ENCODE measurements at places on chromosomes 7 and 10.

GRCh38 chr10:131199646-131200045 is 111.9 kb downstream of the TCERG1L start:
- no peak for DNase-seq

- DNase-seq = no peak
Observed at GRCh38 chr10:31215052-31215451, 104.0 kb upstream of the ZEB1 start.

DNA sequence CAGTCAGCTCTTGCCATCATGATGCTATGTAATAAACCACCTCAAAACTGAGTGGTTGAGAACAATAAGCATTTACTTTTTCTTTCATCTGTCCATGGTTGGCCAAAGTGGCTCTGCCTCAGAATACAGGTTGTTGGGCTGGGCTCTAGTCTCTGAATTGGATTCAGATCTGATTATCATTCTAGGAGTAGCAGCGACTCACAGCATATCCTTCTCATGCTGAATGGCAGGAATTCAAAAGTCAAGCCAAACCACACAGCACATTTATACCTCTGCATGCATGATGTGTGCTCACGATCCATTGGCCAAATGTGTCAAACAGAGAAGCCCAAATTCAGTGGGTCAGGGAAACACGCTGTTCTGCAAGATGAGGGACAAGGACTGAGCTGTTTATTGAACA is 13.6 kb upstream of the GALNT11 start:
- DNase-seq = no peak

- no peak for DNase-seq
Observed at GRCh38 chr10:65751896-65752295, 1173.9 kb upstream of the LRRTM3 start.

DNA sequence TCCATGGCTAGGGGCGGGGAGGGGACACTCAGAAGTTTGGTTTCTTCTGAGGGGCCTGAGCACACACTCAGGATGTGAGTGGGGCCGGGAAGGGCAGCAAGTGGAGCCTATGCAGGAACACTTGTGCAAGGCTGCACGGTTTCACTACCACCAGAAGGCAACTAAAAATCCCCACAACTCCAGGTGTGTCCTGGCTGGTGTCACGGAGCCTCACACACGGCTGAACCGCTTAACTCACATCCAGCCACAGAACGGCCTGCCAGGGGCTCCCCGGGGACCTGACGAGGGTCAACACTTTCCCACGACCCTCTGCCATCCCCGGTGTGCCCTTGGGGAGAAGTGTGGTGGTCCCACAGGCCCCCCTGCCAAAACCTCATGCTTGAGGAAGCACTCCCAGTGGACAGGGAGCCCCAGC is 173.9 kb downstream of the ELFN1 start:
- no peak for DNase-seq

DNA sequence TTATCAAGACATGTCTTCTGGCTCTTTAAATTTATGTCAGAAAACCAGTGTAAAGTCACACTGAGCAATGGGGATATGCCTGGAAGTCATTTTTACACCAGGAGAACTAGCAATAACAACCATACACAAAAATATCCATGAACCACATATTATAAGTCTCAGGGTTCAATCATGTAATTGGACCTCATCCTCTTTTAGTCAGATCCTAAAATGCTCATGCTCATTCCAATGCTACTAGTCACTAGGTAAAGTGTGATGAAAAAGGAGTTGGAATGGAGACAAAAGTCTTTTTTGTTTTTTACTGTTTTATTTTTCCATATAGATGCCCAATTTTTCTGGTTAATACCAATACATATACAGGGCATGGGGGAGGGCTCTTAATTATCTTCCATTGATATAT is 306.1 kb downstream of the DGKB start:
- DNase-seq = no peak

DNA sequence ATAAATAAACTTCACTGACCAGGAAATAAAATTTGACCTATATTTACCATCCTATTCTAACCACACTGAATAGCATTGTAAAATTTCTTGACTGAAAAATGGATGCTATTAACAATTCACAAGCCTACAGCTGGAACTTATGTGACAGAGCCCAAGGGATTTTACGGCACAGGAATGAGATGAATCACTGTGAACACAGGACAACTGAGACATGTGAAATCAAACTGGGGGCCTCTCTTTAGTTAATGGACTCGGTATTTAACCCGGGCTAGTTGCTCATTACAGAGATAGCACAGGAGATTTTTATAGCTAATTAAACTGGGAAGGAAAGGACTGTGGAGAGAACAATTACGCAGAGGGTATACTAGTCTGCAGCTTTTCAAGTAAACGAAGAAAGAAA is 100.6 kb downstream of the MICU1 start:
- no peak for DNase-seq

- no peak for DNase-seq
Observed at GRCh38 chr7:151378011-151378410, 31.8 kb downstream of the WDR86 start.

GRCh38 chr10:4770801-4771553 is 55.0 kb upstream of the AKR1E2 start:
- DNase-seq = no peak

DNA sequence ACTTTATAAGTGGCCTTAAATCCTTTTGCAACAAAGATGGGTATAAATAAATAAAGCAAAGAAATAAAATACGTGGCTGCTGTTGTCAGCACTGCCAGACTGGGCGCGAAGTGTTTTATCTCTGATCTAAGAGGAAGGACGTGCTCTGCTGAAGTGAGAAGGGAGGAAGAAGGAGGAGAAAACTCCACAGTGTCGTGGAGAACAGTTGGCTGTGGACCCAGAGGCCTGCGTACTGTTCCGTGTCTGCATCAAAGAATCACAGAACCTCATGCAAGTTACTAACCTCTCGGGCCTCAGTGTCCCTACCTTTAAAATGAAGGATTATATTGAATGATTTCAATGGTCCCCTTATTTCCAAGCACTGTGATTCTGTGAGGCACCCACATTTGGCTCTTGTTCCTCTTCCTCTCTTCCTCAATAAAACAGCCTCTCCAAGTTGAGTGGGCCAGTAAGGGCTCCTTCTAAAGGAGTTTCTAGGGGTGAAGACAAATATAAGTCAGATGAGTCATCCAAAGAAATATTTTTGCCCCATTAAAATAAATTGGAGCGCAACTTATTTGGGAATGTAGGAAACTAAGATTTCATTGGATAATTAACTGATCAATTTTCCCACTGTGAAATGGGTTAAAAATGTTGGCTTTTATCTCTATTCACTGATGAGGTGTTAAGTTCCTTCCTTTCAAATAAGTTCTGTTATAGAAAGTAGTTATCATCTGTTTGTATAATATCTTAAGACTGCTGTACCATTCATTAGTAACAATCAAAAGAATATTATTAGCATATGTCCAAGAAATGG is 126.9 kb upstream of the EFCAB10 start:
- DNase-seq = no peak

DNA sequence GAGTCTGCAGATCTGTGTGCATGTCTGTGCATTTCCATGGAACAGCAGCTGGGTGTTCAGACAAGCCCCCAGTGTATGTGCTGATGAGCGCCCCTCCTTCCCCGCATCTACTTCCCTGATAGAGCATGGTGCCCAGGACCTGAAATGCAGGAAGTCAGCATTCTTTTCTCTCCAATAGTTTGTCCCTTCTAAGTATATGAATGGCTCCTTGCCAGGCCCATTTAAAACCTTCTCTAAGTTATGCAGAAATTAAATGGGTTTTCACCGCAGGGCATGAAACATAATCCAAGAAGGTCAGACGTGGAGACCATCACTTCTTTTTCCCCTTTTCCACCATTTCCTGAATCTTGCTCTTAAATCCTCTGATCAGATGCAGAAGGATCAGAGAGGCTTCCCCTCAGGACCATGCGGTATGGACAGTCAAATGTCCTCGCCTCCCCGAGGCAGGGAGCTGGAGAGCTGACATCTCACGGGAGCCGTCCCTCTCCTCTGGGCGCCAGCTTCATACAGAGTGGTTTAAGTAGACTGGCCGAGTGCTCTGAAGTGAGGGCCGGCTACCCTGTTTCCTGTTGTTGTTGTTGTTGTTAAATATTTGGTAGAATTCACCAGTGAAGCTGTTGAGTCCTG is 155.3 kb downstream of the C10orf105 start:
- no peak for DNase-seq

DNA sequence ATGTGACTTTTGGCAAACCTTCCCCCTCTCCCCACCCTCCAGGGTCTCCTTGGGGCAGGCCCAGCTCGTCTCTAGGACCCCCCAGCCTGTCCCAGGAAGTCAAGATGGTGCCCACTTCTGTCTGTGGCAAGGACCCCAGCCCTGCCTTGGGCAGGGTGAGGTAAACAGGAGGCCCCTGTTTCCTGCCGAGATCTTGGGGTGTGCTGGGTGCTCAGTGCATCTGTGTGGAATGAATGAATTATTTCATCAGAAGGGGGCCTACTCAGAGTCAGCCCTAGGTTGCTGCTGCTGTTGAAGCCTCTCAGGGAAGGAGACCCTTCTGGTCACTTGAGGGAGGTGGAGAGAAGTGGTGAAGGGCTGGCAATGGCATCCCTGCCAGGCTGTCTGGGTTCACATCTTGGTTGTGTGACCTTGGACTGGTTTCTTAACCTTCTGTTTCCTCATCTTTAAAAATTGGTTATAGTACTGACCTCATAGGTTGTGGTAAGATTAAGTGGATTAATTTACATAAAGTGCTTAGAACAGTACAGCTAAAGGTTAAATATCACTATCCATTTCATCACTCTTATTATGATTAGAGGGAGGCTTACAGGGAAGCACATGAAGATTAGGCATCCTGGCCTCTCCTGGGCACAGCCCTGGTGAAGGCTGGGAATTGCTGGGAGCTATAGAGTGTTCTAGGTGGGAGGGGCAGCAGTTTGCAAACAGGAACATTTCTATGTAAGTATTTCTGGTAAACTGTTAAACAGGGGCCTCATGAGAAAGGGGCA is 67.7 kb downstream of the ZMIZ1 start:
- DNase-seq = no peak

- no peak for DNase-seq
Observed at GRCh38 chr10:43044448-43044921, 32.4 kb upstream of the RET start.

DNA sequence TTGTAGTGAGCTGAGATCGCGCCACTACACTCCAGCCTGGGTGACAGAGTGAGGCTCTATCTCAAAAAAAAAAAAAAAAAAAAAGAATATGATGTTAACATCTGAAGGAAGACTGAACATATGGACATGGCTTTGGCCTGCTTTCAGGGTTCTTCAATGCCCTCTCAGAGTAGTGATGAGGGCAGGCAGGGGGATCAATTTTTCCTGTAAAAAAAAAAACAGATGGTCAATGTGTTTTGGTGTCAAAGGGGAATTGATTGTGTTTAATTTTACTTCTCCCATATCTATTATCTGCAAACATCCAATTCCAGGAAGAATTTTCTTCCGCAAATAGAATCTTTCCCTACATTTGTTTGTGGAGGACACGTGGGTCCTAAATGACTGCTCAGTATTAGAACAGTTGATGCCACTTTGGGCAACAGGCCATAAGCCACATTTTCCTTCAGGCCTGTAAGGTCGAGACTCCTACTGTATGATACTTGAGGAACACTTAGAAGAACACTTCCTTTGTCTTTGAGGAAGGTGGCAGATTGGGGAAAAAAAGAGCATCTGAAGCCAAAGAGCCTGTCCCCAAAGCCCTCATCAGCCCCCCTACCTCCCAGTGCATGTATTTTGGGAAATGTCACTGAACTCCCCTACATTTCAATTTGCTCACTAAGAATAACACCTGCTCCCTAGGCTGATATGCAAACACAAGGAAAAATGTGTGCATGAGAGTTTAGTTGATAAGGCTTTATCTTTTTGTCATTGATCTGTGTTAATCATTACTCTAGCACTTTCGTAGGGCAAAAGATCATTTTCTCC is 28.3 kb downstream of the MGAM2 start:
- no peak for DNase-seq

All from stimulated activated CD8-positive, alpha-beta memory T cell treated with anti-CD3 and anti-CD28 coated beads, Interleukin-7, amount 100 ng/mL, for 4 hours (primary cell).